Aorta (tissue), 5 donors: ENCODE measurements at places on chromosomes 2 and 18.

- DNase-seq = no peak
Observed at GRCh38 chr2:232315923-232316299, 62.6 kb upstream of the ALPP start.

GRCh38 chr2:61887717-61888266 lies 664 bp downstream of the CCT4 start:
- DNase-seq = no peak

GRCh38 chr2:206164261-206164862 lies 4.7 kb downstream of the EEF1B2 start:
- no peak for DNase-seq

DNA sequence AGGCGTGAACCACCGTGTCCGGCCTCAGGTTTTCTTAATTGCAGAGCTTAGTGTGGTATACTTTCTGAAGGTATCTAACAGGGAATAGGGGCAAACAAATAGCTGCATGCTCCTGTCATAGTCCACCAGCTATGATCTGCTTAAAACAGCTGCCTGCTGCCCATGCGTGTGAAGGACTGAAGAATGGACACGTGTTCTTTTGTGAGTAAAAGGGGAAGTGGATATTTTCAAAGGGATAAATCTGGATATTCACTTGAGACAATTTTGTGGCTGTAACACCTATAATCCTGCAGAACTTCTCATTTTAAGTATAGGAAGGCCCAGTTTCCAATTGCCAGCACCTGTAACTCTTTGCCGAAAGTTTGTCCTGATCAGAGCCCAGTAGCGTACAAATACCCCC lies 44.7 kb downstream of the TRPM8 start:
- no peak for DNase-seq

DNA sequence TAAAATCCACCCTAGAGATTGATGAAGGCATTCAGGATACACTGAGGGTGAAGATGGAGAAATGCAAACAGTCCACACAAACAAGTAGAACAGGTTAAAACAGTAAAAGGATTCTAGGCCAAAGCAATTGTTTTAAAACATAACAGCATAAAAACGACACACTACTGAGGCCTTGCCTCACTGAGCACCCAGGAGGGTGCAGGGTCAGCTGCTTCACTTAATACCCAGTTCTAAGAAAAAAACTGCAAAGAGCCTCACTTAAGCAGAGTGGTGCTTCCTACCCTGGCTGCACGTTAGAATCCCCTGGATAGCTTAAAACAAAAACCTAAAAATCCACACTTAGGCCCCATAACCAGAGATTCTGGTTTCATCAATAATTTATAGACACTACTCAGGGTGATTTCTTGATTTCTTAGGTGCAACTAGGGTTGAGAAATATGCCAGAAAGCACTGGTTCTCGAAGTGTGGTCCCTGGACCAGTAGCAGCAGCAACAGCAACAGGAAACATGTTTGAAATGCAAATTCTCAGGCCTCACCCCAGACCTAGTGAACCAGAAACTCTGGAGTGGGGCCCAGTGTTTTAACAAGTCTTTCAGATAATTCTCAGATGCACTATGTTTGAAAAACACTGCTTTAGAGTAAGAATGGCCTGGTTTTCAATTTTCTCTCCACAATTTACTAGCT lies 279.1 kb downstream of the ZEB2 start:
- DNase-seq = no peak

- no peak for DNase-seq
Observed at GRCh38 chr2:171530378-171530777, 8.1 kb downstream of the CYBRD1 start.

DNA sequence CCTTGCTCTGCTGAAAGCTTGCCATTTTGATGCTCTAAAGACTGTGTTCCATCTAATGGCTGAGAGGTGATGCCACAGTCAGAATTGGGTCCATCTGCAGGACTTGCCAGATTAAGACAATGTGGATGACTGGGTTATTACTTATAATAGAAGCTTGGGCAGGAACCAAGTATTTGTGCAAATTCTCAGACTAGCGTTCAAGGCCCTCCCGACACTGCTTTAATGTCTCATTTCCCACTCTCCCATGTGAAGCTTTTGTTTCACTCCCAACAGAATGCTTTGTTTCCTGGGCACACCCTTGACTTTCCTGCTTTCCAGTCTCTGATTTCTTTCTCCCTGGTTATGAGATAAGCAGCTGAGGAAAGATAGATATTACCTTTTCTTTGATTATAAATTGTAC lies 215.8 kb downstream of the KCNS3 start:
- no peak for DNase-seq

DNA sequence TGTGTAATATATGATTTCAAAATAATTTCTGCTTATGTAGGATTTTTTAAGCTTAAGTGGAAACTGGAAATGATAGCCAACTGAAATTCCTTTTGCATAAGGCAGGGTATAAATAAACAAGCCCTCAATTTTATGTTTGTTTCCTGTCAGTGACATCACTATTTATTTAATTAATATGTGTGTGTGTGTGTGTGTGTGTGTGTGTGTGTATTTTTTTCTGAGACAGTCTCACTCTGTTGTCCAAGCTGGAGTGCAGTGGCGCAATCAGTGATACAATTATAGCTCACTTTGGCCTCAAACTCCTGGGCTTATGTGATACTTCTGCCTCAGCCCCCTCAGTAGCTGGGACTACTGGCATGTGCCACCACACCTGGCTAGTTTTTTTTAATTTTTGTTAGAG lies 29.3 kb upstream of the CYP20A1 start:
- no peak for DNase-seq
